ENCODE measurements at places on chromosomes 5 and 9. TPM values are rescaled to one million over a fixed set of nuclear protein-coding genes. Genes with fewer than 3 reads are reported as not detected.

DNA sequence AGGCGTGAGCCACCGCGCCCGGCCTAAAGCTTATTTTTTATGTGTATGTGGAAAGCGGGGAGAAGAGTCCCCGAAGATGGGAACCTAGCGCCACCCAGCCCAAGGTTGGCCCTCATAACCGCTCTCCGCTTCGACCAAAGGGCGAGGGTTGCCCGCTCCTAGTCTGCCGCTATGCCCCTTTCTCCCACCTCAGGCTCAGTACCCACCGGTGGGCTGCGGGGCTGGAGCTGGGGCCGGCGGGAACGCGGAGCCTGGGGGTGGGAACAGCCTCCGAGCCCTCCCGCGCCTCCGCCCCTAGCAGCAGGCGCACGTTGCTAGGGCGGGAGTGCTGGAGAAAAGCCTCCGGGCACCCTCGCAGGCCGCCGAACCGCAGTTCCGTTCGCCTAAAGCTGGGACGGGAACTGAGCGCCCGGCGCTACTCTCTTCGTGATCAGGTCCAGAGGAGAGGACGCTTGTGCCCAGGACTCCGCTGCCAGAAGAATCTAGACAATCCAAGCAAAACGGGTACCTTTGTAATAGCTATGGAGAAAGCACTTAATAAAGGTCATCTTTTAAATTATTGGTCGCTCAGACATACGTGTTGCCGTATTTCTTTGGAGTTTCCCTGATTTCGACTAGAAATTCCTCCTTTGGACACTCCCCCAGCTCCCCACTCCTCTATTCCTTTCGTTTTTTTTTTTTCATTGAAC is at the start of gene WDR31:
WDR31 (minus strand) TSS at position 265 of the 689 bp plus-strand sequence. CDS start 8,253 bp downstream, outside the sequence.
- DNase-seq = peak; percentile 93

The GDNF gene
- total RNA-seq = 0.38 TPM

- DNase-seq = no peak
These were observed 10.8 kb downstream of the SEMA6A start for GRCh38 chr5:116563736-116564308.

DNA sequence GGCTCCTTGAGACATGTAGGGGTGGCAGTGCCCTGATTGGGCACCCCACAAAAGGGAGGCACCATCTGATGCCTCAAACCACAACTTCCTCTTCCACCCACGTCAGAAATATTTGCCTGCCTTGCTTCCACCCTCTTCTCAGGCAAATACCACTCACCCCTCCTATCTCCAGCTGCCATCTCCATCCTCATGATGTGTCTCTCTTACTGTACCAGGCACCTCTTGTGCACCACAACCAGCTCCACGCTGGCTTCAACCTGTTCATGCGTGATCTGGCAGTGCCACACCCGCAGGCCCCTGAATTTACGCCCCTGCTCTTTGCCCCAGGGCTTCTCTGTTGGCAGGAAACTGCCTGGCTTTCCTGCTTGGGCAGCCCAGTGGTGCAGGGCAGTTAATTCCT is 87.8 kb upstream of the HSPA9 start:
- no peak for DNase-seq

- no peak for DNase-seq
These were observed 165.8 kb upstream of the MAP3K1 start for GRCh38 chr5:56649569-56649968.

DNA sequence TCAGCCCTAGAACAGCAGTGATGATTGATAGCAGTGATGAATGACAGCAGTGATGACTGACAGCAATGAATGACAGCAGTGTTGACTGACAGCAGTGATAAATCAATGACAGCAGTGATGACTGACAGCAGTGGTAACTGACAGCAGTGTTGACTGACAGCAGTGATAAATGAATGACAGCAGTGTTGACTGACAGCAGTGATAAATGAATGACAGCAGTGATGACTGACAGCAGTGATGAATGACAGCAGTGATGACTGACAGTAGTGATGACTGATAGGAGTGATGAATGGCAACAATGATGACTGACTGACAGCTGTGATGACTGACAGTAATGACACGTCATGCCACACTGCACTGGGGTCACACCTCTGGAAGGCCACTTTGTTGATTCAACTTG is 106.8 kb downstream of the ENTREP1 start:
- no peak for DNase-seq

The IFNK gene
- total RNA-seq = not detected

GRCh38 chr9:134134949-134135342 is 936 bp upstream of the WDR5 start:
- no peak for DNase-seq

- DNase-seq = no peak
These were observed 16.4 kb downstream of the LNPEP start for GRCh38 chr5:96952118-96952750.

- no peak for DNase-seq
These were observed 24.5 kb upstream of the GPR150 start for GRCh38 chr5:95595289-95595931.

GRCh38 chr9:19728101-19728500 is 60.7 kb downstream of the SLC24A2 start:
- DNase-seq = no peak

DNA sequence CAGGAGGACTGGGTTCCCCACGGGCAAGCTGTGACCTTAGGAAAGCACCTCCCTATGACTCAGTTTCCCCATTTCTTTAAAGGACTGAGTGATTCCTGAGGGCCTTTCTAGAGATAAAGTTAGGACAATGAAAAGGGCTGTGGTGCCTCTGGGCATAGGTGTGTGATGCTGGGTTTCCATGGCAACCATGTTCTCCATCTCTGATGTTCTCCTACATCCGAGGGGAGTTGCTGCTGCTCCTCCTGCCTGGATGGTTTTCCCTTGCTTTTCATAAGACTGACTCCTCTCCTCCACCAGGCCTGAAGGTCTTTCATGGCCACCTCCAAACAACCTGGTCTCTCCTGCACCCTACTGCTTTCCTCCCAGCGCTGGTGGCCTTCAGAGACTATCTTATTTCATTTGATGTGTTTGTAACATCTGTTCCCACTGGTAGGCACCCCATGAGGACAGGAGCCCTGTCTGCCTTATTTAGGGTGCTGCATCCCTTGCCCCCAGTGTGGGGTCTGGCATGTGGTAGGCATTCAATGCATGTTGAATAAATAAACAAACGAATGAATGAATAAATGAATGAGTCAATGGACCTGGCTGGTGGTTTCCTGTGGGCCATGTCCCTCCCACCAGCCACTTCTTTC is 112.2 kb upstream of the HAND1 start:
- no peak for DNase-seq

- DNase-seq = no peak
These were observed 338.1 kb downstream of the PRELID2 start for GRCh38 chr5:145497052-145497451.

- DNase-seq = no peak
These were observed 446.4 kb upstream of the CCNG1 start for GRCh38 chr5:162990856-162991497.

GRCh38 chr5:150589862-150590601 is 50.4 kb upstream of the SYNPO start:
- DNase-seq = no peak

DNA sequence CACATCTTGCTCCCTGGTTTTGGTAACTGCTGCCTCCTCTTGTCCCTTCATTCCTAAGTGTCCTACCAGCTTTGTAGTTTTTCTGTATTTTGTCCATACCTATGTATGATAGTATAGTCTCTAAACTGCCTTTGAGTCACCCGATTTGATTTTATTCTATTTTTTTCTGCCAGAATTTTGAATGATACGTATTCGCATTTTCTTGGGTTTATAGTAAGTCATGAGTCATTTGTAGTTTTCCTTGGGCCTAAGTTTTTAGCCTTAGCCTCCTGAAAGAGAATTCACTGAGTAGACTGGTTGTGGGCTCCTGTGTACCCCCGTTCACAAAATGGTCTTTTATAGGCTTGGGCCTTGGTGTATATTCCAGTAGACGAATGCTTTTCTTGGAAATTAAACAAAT is 59.6 kb downstream of the LRRTM2 start:
- no peak for DNase-seq

The SPOCK1 gene
- 31.8 TPM for total RNA-seq

DNA sequence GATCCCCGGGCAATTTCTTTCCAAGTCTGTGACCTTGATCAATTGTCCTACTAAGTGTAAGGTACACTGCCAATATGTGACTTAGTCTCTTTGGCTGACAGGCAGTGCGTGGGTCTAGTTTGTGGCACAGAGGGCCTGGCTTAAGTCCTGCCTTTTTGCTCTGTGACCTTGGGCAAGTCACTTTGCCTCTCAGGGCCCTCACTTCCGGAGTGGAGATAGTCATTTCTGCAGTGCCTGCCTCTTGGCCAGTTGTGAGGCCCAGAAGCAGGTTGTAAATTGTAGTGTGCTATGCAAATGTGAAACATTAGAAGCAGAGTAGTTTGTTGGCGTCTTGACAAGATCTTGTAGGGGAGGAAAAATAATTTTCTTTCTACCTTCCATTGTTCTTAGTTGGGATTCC is 39.0 kb downstream of the KIF4B start:
- DNase-seq = no peak

The AGTPBP1 gene
- 19.8 TPM for total RNA-seq
